ENCODE measurements at places on chromosomes 5 and 9. TPM values are rescaled to one million over a fixed set of nuclear protein-coding genes. Genes with fewer than 3 reads are reported as not detected.

The DIRAS2 gene
- not detected for total RNA-seq

The SLIT3 gene
- not detected for total RNA-seq

The FYB1 gene
- 262 TPM for total RNA-seq

The ZNF608 gene
- 0.32 TPM for total RNA-seq

The LHX2 gene
- total RNA-seq: not detected

The PCDHGA5 gene
- total RNA-seq: 0.46 TPM

The PDZD2 gene
- total RNA-seq: not detected

The PCDHA8 gene
- not detected for total RNA-seq

The SLC6A18 gene
- total RNA-seq: not detected

All from T-helper 1 cell treated with Interleukin-12 subunit alpha and Interleukin-12 subunit beta and Interleukin-4 antibody, amounts not matched to agents 30 ng/mL and 1 ng/mL, for 36 hours (primary cell).